ENCODE measurements at places on chromosomes 1 and 21. TPM values are rescaled to one million over a fixed set of nuclear protein-coding genes. Genes with fewer than 3 reads are reported as not detected.

The MATN1 gene
- total RNA-seq, result 0.76 TPM

The C4BPB gene
- not detected for total RNA-seq

The PFKFB2 gene
- 12.7 TPM for total RNA-seq

The INKA2 gene
- total RNA-seq, result 1.1 TPM

The RHEX gene
- not detected for total RNA-seq

The RIPPLY3 gene
- total RNA-seq, result 0.52 TPM

The OR2T11 gene
- total RNA-seq, result not detected

The IFNLR1 gene
- 4.8 TPM for total RNA-seq

The IL6R gene
- total RNA-seq, result 10.3 TPM

The SLFNL1 gene
- not detected for total RNA-seq

The HSD3B1 gene
- not detected for total RNA-seq

The LMX1A gene
- total RNA-seq, result 0.59 TPM

The ZNF695 gene
- total RNA-seq, result 15.3 TPM

The CLEC20A gene
- total RNA-seq, result not detected

The CD48 gene
- 2.2 TPM for total RNA-seq

The MAGI3 gene
- total RNA-seq, result 15.2 TPM

The GPR25 gene
- not detected for total RNA-seq

The HSPA6 gene
- 0.04 TPM for total RNA-seq

The SDC3 gene
- 38.0 TPM for total RNA-seq

The RERE gene
- total RNA-seq, result 98.8 TPM

The SLC16A4 gene
- total RNA-seq, result 0.41 TPM

The TMEM54 gene
- total RNA-seq, result 9.8 TPM

The CYP4Z1 gene
- total RNA-seq, result not detected

The GIPC2 gene
- total RNA-seq, result 0.07 TPM

The CACNA1S gene
- total RNA-seq, result not detected

The ASAP3 gene
- total RNA-seq, result 95.1 TPM

The KCNK1 gene
- 41.6 TPM for total RNA-seq

The LRRC3 gene
- total RNA-seq, result 3.8 TPM

The TAS1R1 gene
- total RNA-seq, result 0.15 TPM

The CFAP57 gene
- total RNA-seq, result 0.14 TPM

The CRNN gene
- not detected for total RNA-seq

The CFAP141 gene
- not detected for total RNA-seq

The FAM110D gene
- 1.00 TPM for total RNA-seq

The PLA2G2C gene
- total RNA-seq, result 0.04 TPM

The CFHR2 gene
- total RNA-seq, result not detected

The TSPAN1 gene
- not detected for total RNA-seq

The TMEM35B gene
- 43.0 TPM for total RNA-seq

The PRELP gene
- not detected for total RNA-seq

The MYBPHL gene
- not detected for total RNA-seq

The CD34 gene
- not detected for total RNA-seq

The TAF12 gene
- total RNA-seq, result 72.3 TPM

The BRDT gene
- 0.31 TPM for total RNA-seq

The MMP23B gene
- 11.9 TPM for total RNA-seq

The CADM3 gene
- total RNA-seq, result 4.1 TPM

The PRAMEF11 gene
- total RNA-seq, result not detected

The ASTN1 gene
- total RNA-seq, result 0.41 TPM
